Left kidney (tissue), 8 donors: ENCODE measurements at places on chromosomes 11 and 22. TPM values are rescaled to one million over a fixed set of nuclear protein-coding genes. Genes with fewer than 3 reads are reported as not detected.

Gene DEFB131B
- polyA plus RNA-seq = 1.4 TPM

Gene KRTAP5-9
- polyA plus RNA-seq = 1.2 TPM

Gene SREBF2
- polyA plus RNA-seq = 86.7 TPM

Gene PGR
- 0.03 TPM for polyA plus RNA-seq

Gene OR52E8
- polyA plus RNA-seq = not detected

Gene MS4A4A
- polyA plus RNA-seq = 3.3 TPM

Gene LRRN4CL
- polyA plus RNA-seq = 0.78 TPM

Gene FOLR2
- 8.7 TPM for polyA plus RNA-seq

Gene UCP3
- polyA plus RNA-seq = 4.8 TPM

Gene MYO18B
- polyA plus RNA-seq = 0.05 TPM

Gene POTEH
- polyA plus RNA-seq = not detected

Gene C11orf52
- polyA plus RNA-seq = 10.0 TPM

Gene GGTLC3
- polyA plus RNA-seq = 0.18 TPM
